GM03348 (cell line): ENCODE measurements at places on chromosomes 1 and 21.

GRCh38 chr1:99645203-99645602 lies 710 bp upstream of the PALMD start:
- peak; percentile 38 for DNase-seq

DNA sequence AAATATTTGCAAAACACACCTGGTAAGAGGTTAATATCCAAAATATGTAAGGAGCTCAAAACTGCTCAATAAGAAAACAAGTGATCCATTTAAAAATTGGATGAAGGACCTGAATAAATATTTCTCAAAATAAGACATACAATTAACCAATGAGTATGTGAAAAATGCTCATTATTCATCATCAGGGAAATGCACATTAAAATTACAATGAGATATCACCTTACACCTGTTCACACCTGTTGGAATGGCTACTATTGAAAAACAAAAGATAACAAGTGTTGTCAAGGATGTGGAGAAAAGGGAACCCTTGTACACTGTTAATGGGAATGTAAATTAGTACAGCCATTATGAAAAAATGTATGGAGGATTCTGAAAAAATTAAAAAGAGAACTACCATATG lies 136.0 kb upstream of the GREM2 start:
- DNase-seq, result no peak

DNA sequence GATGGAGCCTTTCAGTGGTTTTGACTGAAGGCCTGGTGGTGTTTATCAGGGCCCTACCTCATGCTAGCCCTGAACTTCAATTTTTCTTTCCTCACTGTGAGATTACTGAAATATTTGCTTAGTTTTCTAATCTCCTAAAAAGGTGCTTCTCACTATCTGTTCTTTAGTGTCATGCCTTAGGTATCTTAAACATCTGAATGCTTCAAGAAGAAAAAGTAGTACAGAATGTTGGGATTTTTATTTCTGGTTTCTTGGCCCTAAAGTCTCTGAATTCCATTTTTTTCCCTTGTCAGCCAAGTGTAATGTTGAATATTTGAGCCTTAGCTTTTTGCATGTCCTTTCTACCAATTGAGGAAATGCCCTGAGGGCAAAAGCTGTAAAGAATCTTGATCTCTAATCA lies 47.9 kb upstream of the PRKACB start:
- no peak for DNase-seq

DNA sequence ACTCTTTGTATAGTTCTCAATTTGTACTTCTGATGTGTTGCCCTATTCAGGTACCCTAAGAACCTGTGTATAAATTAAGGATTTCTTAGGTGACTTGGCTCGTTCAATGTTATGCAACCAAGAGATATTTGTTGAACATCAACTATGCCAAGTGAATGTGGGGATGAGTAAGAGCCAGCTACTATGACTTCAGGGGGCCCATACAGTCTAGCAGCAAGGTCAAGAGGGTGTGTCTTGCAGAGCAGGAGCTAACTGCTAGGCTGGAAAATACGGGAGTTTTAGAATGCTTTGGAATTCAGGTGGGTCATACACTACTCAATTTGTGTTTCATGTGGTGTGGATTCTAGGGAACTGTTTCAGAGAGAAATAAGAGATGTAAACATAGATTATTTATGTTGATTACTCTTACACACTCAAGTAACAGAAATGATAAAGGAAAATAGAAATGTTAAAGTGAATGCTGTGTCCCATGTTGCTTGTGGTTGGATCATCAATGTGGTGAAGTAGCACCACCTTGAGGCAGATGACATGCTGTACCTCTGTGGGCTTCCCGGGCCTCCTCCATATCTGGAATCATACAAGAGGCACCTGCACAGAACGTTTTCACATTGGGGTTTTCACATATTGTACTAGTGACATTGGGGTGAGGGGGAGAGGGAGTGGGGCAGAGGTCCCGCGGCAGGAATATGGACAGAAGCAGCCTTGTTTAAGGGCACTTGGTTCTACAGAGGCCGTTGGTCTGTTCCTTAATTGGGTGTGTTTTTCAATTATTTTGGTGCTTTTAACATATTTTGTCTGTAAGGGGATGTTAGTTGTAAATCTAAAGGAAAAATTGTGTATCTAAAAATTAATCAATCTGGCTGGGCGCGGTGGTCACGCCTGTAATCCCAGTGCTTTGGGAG lies 12.4 kb downstream of the ARPC5 start:
- peak; percentile 56 for DNase-seq

DNA sequence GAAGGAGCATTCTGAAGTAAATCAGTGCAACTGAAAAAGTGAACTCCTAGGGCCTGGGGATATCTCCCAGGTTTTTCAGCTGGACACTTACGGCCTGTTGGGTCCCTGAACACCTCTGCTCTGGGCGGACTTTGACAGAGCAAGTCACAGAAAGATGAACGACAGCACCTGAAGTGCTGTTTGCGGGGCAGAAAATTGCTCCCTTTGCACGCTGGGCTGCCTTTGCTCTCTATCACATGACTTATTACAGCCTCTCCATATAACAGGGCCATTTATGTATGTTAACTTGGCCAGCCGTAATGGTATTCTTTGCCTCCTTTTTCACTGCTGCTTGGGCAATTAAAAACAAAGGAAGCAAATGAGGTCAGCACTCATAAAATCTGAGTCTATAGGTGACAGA lies 332.9 kb downstream of the BARHL2 start:
- DNase-seq, result no peak

DNA sequence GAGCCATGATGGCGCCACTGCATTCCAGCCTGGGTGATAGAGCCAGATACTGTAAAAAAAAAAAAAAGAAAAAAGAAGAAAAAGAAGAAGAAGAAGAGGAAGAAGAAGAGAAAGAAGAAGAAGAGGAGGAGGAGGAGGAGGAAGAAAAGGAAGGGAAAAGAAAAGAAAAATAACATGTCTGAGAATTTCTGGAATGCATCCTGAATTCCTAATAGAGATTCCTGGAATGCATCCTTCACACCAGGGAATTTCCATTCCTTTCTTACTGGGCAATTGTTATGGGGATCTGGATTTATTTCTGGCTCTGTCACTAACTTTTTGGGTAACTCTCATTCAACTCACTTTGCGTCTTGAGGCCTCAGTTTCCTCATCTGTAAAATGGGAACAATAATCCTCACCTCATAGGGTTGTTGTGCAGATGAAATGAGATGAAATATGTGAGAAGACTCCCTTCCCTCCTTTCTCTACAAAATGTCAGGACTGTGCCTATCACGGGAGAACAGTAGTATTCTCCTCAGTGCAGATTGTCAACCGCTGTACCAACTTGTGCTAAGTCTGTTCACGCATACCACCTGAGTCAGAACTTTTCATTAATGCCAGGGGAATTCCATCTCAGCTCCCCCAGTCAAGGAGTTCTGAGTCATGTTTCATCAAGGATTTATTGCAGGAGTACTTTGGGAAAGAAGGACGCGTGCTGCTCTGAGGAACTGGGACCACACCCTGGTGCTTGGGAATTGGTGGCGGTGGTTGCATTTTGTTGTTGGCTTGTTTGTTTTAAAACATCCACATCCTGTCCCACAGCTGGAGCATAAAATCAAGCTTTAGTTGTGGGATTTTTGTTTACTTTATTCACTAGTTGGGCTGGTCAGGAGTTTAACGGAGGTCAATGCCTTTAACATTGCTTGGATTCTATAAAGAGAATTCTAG lies 42.4 kb upstream of the ROR1 start:
- DNase-seq, result peak; percentile 80

DNA sequence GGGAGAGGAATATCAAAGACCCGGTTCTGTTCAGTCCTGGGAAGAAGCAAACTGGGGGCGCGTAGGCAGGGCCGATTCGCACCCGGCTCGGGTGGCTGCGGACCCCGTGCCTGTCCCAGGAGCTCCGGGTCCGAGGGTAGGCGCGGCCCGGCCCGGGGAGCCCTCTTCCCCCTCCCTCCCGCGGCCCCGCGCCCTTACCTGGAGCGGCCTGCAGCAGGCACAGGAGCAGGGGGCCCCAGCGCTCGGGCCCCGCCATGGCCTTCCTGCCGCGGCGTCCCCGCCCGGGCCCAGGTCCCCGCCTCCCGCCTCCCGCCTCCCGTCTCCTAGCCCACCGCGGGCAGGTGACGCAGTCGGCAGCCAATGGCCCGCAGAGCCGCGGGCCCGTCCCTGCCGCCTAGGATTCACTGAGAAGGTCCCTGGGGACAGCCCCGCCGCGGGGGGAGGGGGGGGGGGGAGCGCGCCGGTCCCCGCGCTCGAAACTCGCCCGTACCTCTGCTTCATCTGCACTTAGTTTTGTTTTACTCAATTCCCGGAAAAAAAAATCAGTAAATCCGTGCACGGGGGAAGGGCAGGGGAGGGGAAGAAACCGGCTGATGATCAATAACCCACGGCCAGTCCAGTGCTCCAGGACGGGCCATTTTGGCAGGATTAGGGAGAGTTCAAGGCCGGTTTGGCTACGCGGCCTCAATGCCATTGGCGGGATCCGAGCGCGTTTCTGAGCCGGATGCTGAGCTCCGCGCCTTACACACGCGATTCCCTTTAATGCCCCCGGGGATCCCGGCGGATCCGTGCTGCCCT lies at the start of gene IFNLR1:
IFNLR1 (minus strand) TSS at position 297 of the 798 bp plus-strand sequence; CDS start at position 256, 41 bp downstream.
- DNase-seq, result peak; percentile 62

- no peak for DNase-seq
These were observed 1406.0 kb downstream of the KCNT2 start for GRCh38 chr1:195202241-195202640.

DNA sequence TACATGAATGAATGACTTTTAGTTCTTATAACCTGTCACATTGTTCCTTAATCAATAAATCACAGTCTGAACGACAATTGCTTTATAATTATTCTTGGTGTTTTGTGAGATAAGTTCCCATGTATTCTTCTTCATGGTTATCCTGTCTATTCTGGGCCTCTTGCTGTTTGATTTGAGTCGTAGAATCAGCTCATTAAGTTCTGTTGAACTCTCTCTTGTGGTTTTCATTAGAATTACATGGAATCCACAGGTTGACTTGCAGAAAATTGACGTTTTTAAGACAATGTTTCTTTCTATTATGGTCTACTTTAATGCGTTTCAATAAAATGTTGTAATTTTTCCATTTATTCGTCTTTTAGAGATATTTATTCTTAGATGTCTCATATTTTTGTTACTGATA lies 4.0 kb upstream of the LCE1A start:
- DNase-seq, result no peak

DNA sequence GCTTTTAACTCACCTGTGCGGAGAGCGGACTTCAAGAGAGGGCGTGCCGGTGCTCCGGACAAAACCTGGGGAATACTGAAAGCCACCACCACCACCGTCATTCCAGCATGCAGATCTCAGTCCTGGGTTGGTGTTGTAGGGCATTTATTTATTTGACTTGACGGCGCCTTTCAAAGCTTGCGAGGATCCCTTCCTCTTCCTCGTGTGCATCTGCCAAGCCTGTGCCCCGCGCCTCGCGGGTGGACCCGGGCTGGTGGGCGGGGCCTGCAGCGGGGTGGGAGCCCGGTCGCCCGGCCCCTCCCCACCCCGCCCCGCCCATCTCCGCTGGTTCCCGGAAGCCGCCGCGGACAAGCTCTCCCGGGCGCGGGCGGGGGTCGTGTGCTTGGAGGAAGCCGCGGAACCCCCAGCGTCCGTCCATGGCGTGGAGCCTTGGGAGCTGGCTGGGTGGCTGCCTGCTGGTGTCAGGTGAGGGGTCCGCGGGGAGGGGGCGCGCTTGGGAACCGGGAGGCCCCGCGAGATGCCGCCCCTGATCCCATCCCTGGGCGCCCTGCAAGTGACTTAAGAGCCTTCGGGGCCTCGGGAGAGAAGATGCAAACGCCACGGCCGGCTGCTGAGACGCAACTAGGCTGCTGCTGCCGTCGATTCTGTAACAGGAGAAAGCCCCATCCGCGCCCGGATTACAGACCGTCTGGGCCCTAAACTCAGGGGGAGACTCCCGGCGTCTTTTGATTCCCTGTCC lies at the start of gene IL10RB:
IL10RB (plus strand) TSS at position 318 of the 739 bp plus-strand sequence; CDS start at position 417, 99 bp downstream.
- DNase-seq, result peak; percentile 98

GRCh38 chr21:34534522-34534921 lies 22.5 kb upstream of the KCNE1 start:
- no peak for DNase-seq

GRCh38 chr21:33278721-33279120 lies 12.6 kb downstream of the IL10RB start:
- DNase-seq, result no peak

- DNase-seq, result no peak
These were observed 1.2 kb downstream of the RNASEL start for GRCh38 chr1:182587666-182588499.

DNA sequence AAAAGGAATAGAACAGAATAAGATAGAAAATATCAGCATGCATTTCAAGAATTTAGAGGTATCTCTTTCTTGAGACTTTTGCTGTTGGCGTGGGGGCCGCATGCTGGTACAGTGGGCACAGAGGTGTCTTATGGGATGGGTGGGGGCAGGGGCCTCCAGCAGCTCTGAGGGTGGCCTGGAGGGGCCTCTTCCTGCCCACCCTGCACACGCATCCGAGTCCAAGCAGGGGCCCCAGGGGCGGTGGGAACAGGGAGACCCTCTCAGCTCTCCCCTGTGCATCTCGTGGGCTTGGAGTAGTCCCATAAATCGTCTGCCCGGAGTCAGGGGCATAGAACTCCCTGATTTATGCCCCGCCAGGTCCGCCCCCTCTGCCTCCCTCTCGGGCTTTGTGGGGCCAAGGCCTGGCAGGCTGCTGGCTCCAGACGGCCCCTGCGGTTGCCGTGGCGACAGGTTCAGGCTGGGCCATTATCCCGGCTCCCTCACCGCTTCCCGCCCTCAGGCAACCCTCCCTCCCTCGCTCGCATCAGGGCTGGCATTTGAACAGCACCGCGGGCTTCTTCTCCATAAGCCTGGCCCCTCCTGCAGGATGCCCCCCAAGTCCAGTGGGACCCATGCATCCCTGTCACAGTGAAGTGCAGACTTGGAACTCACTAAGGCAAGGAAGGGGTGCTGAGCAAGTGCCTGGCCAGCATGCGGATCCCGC lies 133.2 kb upstream of the ZBTB40 start:
- no peak for DNase-seq

DNA sequence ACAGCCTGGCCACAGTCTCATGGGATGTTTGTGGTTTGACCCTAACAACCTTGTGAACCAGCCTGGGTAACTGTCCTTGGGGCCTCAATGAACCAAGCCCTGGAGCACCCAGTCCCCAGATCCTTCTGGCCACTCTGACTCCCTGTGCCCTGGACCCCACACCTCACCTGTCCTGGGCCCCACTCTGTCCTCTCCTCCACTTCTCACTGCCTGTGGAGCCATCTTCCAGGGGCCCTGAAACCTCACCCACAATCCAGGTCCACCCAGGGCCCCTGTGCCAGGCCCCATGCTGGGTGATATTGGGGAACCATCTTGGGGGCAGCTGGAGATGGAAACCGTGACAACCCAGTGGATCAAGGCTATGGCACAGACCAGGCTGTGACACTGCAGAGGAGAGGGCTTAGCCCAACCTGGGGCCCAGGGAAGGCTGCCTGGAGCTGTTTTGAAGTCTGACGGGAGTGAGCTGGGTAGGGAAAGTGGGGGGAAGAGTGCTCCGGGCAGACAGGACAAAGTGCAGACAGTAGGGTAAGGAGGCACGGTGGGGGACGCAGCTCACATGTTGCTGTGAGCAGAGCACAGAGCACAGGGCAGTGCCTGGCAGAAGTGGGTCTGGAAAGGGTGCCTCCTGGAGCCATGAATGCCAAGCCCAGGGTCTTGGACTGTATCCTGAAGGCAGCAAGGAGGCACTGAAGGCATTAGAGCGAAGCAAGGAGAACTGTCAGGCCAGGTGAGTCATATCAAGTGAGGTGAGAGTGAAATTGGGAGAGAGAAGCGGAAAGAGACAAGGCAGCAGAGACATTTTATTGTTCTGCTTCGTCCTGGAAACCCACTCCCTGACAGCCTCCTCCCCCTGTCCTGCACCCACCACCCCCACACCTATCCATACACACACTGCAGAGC lies 12.1 kb upstream of the LRP8 start:
- DNase-seq, result no peak
